Stimulated activated CD8-positive, alpha-beta memory T cell treated with anti-CD3 and anti-CD28 coated beads, Interleukin-15, amount 100 ng/mL, for 24 hours (primary cell): ENCODE measurements at places on chromosomes 6 and 20.

- DNase-seq: no peak
Observed at GRCh38 chr6:170036916-170037315, 254.0 kb downstream of the DLL1 start.

DNA sequence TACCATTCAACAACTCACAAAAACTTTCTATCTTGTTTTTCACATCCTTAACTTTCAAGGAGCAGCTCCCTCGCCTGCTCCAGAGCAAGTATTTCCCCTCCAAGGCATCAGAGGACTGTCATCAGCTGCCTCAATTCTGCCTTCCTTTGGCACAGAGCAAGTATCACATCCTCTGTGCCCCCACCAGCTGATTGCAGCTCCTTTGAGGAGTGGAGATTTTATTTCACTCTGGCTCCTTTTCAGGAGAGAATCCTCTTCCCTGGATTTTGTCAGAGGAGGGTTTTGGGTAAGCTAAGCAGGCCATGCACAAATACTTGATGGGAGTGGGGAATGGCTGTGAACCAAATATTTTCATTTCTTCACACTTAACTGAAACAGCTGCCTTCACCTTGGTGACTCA, 610.5 kb upstream of the FLRT3 start:
- no peak for DNase-seq

GRCh38 chr6:45423824-45424450, 46.2 kb upstream of the SUPT3H start:
- DNase-seq: peak; percentile 8

DNA sequence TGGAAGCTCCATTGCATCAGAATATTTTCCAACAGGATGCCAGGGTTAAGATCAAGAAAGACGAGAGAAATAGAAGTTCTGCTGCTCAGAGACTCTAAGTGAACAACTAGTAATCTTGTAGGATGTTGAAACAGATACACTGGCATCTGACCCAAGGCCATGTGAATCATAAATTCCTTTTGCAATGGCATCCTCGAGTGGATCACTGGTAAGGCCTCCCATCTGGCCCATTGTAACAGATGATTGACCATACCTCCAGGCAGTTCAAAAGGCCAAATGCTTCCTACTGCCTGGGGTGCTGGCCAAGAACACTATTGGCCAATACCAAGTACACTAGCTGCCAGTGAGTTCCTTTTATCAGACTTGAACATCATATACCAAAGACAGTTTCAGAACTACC, 9.9 kb upstream of the SLC17A3 start:
- DNase-seq: no peak

DNA sequence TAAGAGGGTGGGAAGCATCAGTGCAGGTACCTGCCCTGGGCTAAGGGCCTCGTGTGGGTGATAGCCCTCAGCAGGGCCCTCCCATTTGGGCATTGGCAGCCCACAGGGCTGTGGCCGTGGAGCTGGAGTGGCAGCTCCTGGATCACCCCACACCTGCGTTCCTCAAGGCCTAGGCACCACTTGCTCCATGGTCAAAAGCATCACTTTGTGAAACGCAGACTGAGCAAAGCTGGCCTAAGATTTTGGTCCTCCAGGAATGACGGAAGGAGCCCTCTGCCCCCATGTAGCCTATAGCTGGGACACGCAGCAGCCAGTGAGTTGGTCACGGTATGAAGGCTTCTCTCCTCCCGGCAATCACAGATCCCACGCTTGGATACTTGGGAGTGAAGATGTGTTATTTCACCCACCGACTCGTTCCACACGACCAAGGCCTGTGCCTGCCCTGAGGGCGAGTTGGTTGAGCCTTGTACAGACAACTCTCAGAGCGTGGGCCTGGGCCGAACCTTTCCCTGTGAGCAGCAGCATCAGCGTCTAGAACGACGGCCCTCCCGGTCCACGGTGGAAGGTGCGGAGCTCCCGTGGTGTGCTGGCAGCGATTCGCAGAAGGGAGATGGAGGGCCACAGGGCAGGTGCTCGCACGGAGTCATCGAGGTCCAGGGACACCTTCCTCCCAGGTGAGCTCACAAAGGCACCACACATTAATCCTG, 39.7 kb downstream of the THBS2 start:
- no peak for DNase-seq

- DNase-seq: no peak
Observed at GRCh38 chr20:61904456-61904855, 161.2 kb downstream of the TAF4 start.

DNA sequence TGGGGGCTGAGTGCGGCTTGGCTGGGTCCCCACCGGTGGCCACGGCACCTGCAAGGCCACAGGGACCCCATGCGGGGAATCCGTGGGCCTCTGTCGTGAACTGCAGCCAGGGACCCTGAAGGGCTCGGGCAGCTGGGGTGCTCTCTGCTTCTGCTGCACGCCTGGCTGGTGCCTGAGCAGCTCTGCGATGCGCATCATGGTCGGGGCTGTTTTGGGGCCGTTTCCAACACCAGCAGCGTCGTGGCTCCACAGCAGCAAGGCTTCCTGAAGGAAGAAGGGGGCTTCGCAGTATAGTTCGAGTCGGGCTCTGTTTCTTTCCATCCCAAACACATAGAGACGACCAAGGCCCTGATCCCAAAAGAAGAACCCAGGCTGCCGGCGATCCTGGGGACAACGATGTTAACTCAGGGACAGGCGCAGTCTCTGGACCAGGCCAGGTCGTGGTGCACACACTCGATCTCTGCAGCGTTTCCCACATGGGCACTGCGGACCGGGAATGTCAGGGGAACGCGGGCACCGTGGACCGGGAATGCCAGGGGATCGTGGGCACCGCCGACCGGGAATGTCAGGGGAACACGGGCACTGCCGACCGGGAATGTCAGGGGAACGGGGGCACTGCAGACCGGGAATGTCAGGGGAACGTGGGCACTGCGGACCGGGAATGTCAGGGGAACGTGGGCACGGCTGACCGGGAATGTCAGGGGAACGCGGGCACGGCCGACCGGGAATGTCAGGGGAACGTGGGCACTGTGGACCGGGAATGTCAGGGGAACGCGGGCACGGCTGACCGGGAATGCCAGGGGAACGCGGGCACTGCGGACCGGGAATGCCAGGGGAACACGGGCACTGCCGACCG, 36.8 kb upstream of the BHLHE23 start:
- DNase-seq: no peak

DNA sequence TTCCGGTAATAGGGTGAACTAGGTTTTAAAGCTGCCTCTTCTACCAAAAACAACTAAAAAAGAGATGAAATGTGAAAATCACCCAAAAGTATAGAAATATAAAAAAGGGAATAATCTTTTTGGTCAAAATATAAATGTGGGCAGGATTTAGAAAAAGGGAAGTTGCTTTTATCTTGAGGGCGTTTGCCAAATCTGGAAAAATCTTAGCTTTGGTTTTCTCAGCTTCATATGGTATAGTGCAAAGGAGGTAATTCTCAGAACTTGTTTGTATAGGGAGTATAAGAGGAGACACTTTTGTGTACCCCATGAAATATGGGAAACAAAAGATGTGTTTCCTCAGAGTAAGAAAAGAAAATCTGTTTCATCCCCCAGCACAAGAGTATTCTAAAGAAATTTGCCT, 54.2 kb upstream of the TRIM26 start:
- no peak for DNase-seq

GRCh38 chr20:22946596-22946995, 88.5 kb upstream of the SSTR4 start:
- no peak for DNase-seq

DNA sequence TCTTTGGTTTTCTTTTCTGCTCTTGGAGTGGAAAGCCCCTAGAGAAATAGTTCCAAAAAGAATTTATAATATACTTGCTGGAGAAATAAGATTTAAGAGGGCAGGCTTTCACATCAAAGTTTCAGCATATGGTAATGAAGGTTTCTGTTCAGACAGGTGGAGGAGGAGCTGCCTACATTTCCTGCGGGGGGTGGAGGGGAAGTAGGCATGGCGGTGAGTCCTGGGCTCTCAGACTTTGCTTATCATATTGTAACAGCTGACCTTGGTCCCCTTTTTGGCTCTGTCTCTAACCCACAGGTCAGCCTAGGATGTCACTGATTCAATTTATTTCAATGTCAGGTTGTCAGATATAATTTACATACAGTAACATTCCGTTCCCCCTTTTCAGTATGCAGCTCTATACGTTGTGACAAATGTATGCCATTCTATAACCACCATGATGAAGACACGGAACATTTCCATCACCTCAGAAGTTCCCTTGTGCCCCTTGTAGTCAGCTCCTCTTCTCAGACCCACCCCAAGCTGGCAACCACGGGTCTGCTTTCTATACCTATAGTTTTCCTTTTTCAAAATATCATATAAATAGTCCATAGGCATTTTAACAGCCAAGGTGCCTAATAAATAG, 77.6 kb upstream of the GGTLC1 start:
- DNase-seq: no peak

GRCh38 chr20:20524756-20525155, 156.9 kb downstream of the INSM1 start:
- no peak for DNase-seq

GRCh38 chr20:23320317-23320716, 30.3 kb upstream of the NXT1 start:
- no peak for DNase-seq

- peak; percentile 21 for DNase-seq
Observed at GRCh38 chr6:170087941-170088581, 202.8 kb downstream of the DLL1 start.

GRCh38 chr6:123009059-123009458, 13.0 kb downstream of the CLVS2 start:
- DNase-seq: no peak

GRCh38 chr6:36699348-36699747, 1.7 kb downstream of the RAB44 start:
- DNase-seq: no peak

DNA sequence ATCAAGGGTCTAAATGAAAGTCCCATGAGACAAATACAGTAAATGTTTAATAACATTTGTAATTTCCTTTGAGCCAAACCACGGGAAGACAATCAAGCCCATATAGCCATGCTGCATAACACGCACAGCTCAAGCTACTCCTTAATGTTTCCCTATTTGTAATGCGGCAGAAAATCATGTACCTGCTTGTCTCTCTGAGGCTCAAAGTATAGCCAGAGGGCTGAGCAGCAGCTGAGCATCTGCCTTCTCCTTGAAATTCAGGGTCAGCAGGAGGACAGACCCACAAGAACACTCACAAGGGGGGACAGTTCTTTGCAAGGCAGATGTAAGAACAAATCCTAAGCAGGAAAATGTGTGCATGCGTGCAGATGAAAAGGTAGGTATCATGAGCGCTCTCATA, 45.8 kb upstream of the JARID2 start:
- DNase-seq: no peak

- no peak for DNase-seq
Observed at GRCh38 chr6:39227476-39227875, 1.8 kb downstream of the KCNK5 start.

DNA sequence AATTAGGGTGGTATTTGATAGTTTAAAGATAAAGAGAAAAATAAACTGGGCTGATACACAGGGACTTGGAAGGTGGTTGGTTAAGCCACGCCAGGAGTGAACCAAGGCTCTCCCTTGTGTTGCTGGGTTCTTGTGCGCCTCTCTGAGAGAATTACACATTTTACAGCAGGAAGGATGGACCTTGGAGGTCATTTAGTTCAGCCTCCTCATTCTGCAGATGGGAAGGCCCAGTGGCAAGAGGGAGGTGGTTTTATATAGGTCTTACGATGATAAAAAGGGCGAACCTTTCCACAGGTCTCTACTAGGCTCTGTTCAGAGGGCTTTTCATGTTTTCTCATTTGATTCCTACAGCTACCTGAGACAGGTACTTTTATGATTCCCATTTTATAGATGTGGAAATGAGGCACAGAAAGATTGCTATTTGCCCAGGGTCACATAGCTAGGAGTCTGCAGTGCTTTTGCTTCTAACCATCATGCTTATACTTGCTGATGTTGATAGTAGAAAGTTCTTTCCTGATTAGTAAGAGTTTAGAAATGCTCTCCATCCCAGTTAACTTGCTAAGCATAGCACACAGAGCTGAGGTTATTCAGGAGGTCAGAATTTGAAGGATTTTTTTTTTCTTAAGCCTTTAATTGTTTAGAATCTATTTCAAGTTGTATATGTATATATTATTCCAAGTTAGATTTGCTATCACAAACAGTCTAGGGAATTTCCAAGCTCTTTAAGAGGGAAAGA, 12.8 kb downstream of the HIVEP1 start:
- DNase-seq: no peak

DNA sequence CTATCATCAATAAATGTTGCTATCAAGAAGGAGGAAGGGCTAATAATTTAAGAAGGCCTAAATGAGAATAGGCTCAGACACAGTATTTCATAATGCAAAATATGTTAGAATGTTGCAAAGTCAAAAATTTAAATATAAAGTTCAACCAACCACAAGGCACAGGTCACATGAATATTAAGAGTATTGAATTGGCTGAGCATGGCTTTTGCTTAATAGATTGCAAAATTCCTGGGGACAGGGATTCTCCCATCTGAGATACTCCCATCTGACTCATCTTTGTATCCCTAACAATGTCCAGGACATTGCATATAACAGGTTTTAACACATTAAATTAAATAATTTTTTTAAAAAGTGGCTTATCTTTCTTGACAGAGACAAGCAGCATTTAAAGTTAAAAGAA, 32.9 kb upstream of the UTRN start:
- no peak for DNase-seq

GRCh38 chr6:34587851-34588250, 31.7 kb upstream of the SPDEF start:
- no peak for DNase-seq

DNA sequence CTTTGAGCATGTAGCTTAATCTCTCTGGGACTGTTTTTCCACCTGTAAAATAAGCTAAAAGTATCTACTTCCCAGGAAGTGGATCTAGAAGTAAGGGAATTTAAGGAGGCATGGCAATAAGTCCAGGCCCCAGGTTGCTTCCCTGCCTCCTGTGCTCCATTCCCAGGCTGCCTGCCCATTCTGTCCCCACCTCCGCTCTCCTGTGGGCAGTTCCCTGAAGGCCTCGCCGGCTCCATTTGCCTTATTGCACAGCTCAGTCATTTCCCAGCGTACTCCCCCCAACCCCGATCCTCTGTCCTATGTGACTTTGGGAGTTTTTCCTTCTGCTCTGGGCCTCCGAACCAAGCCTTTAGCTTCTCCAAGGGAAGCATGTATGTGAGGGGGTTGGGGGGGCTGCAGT, 4.6 kb downstream of the SLC29A1 start:
- no peak for DNase-seq

GRCh38 chr20:16387666-16388065, 185.6 kb downstream of the KIF16B start:
- no peak for DNase-seq

GRCh38 chr20:25447671-25448070, 40.2 kb downstream of the GINS1 start:
- no peak for DNase-seq

- peak; percentile 41 for DNase-seq
Observed at GRCh38 chr20:10219452-10219791, 792 bp downstream of the SNAP25 start.

DNA sequence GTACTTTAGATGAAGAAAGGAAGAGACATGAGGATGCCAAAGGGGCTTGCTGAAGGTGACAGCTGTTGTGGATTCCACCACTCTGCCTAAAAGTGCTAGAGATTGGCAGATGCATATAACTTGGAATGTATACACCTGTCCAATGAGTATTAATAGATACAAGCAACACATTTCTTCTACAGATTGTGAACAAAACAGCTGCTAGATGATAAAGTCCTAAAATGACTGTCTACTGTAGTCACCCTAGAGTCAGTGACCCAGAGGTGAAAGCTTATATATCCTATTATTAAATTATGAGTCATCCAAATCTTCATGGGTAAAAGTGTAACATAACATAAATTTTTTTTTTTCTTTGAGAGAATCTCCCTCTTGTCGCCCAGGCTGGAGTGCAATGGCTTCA, 5.2 kb downstream of the RNF217 start:
- DNase-seq: no peak
